ENCODE measurements at places on chromosomes 11 and 22. TPM values are rescaled to one million over a fixed set of nuclear protein-coding genes. Genes with fewer than 3 reads are reported as not detected.

Gene GAB4
- total RNA-seq: not detected

Gene NTM
- 11.5 TPM for total RNA-seq

Gene OR8G5
- total RNA-seq: not detected

Gene LARGE2
- not detected for total RNA-seq

Gene TNNT3
- total RNA-seq: not detected

Gene KRTAP5-2
- not detected for total RNA-seq

Gene FLRT1
- total RNA-seq: not detected

Gene FGF19
- not detected for total RNA-seq

Gene C11orf52
- total RNA-seq: 11.8 TPM

Gene MRGPRF
- total RNA-seq: 0.18 TPM

Gene SAA2
- total RNA-seq: not detected

Gene SHANK2
- total RNA-seq: not detected

Data from G401 (cell line).